Stimulated activated CD8-positive, alpha-beta memory T cell treated with anti-CD3 and anti-CD28 coated beads, Interleukin-2, amount 100 ng/mL, for 1 hour (primary cell): ENCODE measurements at places on chromosomes 1 and 21.
A peak's percentile ranks its signal among the peaks of the same experiment; 100 is the strongest.

DNA sequence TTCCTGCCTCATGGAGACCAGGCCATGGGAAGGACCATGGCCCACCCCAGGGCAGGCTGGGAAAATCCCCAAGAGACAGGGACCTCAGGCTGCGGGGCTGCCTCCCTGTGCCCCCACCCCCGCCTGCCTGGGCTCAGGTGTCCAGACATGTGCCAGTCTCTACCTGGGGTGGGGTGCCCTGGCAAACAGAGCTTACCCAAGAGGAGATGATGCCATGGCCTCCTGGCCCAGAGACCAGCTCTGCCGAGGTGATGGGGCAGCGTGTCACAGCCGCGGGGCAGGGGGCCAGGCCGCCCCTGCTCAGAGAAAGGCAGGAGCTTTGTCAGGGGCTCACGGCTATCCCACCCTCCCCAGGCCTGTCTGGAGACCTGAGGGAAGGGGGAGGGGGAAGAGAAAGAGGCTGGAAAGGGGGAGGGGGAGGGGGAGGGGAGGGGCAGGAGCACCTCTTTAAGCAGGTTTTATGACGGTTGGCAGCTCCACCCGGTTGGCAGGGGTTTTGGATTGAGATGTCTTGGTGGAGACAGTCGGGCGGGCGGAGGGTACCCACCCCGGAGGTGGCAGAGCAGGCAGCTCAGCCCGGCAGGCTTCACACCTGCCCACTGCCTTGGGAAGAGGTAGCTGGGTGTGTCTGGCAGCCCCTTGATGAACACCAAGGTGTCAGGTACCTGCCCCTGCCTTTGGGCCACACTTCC, 101.5 kb upstream of the IFFO2 start:
- DNase-seq: no peak

DNA sequence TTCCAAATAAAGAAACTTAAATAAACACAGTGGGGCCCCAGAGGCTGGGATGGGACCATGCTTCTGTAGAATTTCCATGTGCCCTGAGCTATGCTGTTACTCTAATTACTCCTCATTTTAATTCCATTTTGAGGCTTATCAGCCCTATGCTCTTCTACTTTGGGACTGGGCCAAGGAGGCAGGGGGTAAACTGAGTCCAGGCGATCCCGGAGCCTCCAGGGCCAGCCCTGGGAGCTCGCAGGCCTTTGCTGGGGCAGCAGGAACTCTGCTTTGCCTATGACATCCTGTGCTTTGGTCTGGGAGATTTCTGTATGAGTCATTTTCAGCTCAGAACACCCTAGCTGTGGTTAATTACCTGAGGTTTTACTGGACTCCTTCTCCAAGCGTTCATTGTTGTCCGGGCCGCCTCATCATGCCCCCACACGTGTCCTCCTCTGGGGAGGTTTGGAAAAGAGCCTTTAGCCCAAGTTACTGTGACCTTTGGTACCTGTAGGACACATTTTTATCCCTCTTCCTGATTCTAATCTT, 95.7 kb downstream of the RHOU start:
- no peak for DNase-seq

DNA sequence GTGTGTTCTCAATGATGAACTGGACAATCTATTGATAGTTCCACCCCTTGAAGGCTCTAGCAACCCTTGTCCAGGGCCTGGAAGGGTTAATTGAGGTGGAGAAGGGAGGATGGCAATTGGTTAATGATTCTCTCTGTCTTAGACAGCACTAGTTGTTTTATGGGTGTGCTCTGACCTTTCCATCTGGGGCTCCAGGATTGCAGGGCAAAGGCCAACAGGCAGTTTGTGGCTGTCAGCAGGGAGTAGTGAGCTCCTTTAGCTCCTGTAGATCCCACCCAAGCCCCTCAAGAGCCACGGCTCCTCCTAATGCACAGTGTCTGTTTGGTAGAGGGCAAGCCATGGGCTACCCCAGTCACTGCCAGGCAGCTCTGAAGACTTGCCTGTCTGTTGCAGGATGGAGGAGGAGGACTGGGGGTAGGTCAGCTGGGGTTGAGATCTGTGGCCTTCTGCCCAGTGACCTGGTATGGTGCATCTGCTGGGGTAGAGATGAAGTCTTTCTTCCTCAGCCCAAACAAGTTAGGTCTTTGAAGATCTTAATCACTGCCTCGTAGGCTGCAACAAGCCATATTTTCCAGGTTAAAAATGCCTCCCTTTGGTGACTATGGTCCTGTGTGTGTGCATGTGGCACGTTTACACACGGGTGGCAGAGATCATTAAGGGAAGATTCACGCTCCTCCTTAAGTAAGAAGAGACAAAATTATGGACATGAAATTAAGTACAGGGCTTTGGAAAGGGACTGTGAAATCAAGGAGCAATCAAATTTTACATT, 7.7 kb downstream of the MROH7 start:
- no peak for DNase-seq

GRCh38 chr1:217562229-217562878, 68.5 kb downstream of the GPATCH2 start:
- no peak for DNase-seq

GRCh38 chr1:11770011-11770410, 8.0 kb downstream of the C1orf167 start:
- DNase-seq: no peak

DNA sequence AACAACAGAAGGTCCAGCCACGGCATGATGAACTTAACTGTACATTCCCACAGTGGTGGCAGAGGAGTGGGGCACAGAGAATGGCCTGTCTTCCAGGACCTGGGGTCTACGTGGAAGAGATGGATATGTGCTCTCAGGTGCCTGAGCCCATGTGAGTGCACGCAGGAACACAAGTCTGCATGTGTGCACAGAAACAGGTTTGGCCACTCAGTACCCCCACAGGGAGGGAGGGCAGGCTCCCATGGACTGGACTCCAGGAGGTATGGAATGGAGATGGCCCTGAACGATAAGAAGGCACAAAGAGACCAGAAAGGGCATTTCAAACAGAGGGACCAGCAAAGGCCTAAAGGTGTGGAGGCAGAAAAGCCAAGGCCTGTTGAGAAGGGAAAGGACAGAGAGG, 10.8 kb downstream of the COL9A2 start:
- no peak for DNase-seq

GRCh38 chr1:30332116-30333094, 391.0 kb downstream of the MATN1 start:
- DNase-seq: no peak

- peak; percentile 77 for DNase-seq
These were observed 29.8 kb upstream of the GNPAT start for GRCh38 chr1:231211005-231211857.

DNA sequence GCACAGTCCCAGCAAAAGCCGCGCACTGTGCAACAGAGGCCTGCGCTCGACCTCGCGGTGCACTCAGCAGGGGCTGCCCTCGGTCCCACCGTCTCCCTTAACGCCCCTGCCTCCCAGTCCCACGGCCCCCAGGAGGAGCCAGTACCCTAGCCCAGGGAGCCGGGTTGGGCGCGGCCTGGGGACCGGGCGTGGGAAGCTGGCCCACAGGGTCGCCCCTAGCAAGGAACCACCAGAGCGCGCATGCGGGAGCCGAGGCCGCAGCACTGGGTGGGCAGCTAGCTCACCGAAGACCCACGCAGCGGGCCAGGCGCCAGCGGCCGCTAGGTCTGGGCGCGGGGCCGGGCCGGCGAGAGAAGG, 21.6 kb upstream of the ZNF678 start:
- DNase-seq: no peak

DNA sequence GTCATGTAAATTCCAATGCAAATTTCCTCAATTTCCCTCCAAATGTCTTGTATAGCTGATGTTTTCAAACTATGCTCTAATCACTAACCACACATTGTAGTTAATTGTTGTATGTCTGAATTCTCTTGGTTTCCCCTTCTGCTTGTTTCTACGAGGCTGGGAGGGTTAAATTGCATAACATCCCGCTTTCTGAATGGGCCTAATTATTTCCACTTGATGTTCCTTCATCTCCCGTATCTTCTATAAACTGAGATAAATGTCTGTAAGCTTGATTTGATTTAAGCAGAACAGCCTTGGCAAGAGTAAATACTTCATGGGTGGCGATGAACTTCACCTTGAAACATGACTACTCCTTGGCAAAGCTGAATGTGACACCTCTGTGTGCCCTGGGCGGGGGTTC, 72.2 kb downstream of the SERINC2 start:
- no peak for DNase-seq

DNA sequence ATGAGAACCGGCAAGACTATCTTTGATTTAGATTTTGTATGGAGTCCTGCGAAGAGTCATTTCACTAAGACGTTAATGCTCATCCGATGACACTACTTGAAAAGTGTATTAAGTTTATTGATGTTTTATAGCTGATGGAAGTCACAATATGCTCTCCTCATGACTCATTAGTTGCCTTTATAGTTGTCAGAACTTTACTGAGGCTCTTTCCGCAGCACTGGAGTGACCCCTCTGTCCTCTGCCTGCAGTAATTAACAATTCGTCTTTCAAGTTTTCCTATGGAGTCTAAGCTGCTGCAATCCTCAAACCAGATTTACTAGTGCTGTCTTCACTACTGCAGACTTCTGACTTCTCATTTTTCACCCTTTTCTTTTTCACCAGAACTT, 853 bp downstream of the USP16 start:
- DNase-seq: no peak
